Smooth muscle cell of the brain vasculature (primary cell): ENCODE measurements at places on chromosomes 3 and 15.

GRCh38 chr15:69081310-69082004 lies 67.0 kb downstream of the NOX5 start:
- no peak for DNase-seq

DNA sequence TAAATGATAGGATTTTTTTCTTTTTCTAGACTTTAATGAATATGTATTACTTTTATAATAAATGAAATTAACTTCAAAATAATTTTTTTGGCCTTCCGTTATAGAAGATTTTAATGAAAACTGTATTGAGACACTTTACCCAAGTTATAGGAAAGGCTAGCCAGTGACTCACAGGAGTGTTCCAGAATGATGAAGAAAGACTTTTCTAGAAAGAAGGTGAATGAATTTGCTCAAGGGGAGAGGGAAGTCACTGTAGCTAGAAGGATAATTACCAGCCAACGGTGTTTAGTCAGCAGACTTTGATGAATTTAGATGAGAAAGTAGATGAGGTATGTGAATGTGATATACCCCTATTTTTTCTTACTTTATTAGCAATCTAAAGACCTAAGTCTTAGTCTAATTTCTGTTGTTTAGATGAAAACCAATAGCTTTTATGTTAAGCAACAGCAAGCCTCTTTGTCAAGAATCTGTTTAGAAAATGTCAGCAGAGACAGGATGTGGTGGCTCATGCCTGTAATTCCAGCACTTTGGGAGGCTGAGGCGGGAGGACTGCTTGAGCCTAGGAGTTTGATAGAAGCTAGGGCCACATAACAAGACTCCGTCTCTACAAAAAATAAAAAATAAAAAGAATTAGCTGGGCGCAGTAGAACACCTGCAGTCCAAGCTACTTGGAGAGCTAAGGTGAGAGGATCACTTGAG lies 3.2 kb downstream of the ALAS1 start:
- DNase-seq, result no peak

DNA sequence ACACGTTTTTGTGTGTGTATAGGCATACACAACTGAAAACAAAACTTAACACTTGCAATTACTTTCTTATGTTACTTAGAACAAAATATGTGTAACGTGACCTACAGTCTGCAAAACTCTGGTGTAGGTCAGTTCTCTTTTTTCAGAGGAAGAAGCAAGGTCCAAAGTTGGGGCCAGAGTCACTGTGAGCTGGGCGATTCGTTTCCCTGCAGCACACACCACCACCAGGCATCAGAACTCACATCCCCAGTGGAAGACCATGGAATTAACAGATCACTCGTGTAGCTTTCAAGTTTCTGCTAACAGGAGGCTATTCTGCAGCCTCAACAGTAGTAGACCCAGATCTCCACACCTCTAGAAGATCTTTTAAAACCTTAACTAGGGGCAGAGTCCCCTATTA lies 25.8 kb downstream of the ANP32A start:
- no peak for DNase-seq

GRCh38 chr3:47661121-47661752 lies 82.6 kb upstream of the CSPG5 start:
- peak; percentile 33 for DNase-seq

- no peak for DNase-seq
Observed at GRCh38 chr3:184262764-184263179, 1.4 kb upstream of the CAMK2N2 start.

DNA sequence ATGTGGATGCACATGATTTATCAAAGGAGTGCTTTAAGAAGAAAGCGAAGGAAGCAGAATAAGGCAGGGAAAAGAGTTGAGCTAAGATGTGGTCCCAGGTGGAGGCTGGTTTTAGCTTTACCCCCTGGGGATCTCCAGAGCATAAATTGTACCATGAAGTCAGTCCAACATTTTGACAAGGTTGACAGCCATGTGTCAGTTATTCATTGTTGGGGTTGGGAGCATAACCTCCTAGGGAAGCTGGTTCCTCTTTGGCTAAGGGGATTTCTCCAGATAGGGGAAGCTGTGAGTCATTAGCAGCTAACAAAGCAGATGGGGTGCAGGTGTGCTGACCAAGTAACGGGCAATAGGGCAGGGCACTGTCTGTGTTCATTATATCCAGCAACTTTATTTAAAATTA lies 123.7 kb upstream of the IGSF10 start:
- DNase-seq, result no peak

DNA sequence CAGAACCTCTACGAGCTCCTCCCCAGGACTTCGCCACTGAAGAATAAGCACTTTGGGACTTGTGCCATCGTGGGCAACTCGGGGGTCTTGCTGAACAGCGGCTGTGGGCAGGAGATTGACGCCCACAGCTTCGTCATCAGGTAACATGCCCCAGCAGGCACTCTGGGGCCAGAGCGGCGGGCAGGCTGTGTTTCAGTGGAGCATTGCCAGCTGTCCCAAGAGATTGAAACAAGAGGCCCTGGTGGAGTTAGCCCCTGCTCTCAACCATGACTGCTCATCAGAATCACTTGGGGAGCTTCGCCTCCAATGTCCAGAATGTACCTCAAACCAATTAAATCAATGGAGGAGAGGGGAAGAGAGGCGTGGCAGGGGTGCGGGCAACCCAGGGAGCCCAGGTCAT lies 44.8 kb downstream of the ST8SIA2 start:
- DNase-seq, result no peak

- DNase-seq, result peak; percentile 49
Observed at GRCh38 chr15:90203922-90204321, 2.8 kb downstream of the SEMA4B start.

GRCh38 chr15:22806156-22806555 lies 19.7 kb downstream of the NIPA1 start:
- DNase-seq, result no peak
